ENCODE measurements at places on chromosomes 4 and X.

DNA sequence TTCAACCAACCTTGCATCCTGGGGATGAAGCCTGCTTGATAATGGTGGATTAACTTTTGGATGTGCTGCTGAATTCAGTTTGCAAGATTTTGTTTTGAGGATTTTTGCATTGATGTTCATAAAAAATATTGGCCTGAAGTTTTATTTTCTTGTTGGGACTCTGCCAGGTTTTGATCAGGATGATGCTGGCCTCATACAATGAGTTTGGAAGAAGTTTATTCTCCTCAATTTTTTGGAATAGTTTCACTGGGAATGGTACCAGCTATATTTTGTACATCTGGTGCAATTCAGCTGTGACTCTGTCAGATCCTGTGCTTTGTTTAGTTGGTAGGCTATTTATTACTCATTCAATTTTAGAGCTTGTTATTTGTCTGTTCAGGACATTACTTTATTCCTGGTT lies 340.3 kb upstream of the TRAM1L1 start:
- no peak for DNase-seq

- DNase-seq = no peak
Observed at GRCh38 chrX:115940348-115940747, 230.2 kb upstream of the AGTR2 start.

GRCh38 chr4:19969492-19969891 lies 282.2 kb upstream of the SLIT2 start:
- DNase-seq = no peak

GRCh38 chrX:109672239-109672638 lies 47.3 kb upstream of the KCNE5 start:
- no peak for DNase-seq

DNA sequence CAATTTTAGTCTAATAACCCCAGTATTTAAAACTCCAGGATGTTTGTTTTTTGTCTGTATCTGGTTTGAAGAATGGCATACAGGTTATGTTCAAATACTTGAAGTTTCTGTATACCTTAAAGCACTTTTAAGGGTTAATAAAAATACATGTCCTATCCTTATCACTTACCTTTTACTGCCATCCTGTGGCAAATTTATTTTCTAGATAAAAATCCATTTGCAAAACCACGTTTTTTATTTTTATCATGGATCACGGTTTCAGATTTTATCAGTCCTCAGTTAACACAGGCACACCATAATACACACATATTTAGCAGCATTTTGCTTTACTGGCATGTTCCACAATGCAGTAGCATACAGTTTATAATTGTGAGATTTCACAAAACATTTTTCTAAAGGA lies 113.3 kb upstream of the H2AZ1 start:
- no peak for DNase-seq

GRCh38 chrX:99421796-99422195 lies 988.3 kb downstream of the PCDH19 start:
- DNase-seq = no peak

GRCh38 chrX:8960957-8961468 lies 72.9 kb downstream of the FAM9B start:
- no peak for DNase-seq

DNA sequence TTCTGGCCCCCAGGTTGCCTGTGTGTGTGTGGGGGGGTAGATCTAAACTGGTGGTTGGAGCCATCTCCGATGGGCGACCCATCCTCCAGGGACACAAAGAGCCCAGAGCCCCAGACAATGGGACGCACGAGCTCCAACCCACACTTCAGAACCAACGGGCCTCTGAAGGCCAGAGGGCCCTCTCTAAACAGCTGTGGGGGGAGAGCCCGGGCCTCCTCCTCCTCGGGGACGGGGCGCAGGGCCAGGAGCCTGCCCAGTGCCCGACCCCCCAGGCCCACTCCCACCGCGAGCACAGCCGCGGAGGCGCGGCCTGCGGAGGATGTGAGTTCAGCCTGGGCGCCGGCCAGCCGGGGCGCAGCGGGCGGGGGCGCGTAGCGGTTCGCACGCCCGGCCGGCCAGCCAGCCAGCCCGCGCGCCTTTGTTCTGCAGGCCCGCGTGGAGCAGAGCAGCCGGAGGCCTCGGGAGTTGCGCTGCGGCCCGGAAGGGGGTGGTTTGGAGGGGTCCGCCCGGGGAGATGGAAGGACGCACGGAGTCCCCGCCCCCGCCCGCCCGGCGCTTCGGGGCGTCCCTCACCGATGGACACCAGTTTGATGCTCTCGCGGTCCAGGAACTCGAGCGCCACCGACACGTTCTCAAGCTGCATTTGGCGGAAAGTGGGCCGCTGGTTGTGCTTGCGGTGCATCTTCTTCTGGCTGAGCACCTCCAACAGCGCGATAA lies 4.0 kb downstream of the FLNA start:
- no peak for DNase-seq

GRCh38 chr4:152581536-152582160 lies 45.8 kb upstream of the FBXW7 start:
- DNase-seq = no peak

DNA sequence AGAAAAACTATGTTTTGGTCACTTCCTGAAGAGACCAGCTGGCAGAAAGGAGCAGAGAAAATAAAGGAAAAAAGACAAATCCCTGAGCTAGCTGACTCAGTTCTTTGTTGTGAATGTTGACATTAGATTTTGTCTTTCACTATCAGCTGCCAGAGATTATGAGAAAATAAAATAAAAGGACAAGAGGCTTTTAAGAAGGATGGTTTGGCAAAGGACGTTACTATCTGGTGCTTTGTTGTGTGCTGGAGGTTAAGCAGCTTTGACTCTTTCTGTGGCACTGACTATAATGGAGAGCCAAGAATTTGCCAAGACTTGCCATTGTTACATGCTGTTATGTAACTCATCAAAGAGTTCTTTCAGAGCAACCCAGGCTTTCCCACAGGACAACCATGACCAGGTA lies 12.1 kb downstream of the ASB5 start:
- no peak for DNase-seq

DNA sequence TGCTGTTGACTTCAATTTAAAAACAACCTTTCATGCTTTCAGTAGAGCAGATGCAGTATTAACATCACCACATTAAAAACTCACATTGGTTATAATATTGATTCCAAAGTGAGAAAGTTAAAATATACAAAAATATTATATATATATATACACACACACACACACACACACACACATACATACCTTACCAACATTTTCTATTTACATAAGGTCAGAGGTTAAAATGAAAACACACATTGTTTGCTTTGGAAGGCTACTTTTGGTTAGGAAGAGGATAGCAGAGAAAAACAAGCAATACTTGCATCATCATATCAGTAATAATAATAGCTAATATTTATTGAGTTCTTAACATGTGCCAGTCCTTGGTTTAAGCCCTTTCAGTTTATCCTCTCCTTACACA lies 226.5 kb downstream of the PPP4R3C start:
- DNase-seq = no peak

GRCh38 chr4:184401397-184402171 lies 72.8 kb downstream of the IRF2 start:
- no peak for DNase-seq

GRCh38 chrX:75989806-75990590 lies 182.9 kb upstream of the PBDC1 start:
- DNase-seq = no peak

DNA sequence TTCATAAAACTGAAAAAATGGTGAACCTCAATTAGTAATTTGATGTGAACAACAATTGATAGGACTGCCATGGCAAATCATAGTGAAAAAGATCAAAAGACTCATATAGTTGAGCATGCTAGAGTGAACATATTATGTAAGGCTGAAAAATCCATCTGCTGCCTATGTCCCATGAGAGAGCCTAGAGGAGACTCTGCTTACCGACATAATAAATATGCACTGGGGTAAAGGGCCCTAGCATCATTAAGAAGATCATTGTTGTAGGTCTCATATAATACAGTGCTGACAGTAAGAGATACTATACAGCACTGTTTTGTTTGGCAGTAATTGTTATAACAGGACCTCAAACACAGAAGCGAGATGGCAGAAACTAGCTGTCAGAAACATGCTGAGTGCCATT lies 229.0 kb downstream of the PABPC4L start:
- DNase-seq = peak; percentile 9
